ENCODE measurements at places on chromosomes 6 and 20.

GRCh38 chr20:63166193-63167020, 49.5 kb downstream of the YTHDF1 start:
- no peak for DNase-seq

- no peak for DNase-seq
Measured at GRCh38 chr6:163970846-163971564, 556.5 kb downstream of the QKI start.

- DNase-seq: no peak
Measured at GRCh38 chr20:60762386-60762785, 489.7 kb upstream of the CDH4 start.

- no peak for DNase-seq
Measured at GRCh38 chr6:106026748-106027715, 59.1 kb upstream of the PRDM1 start.

GRCh38 chr6:163490826-163491577, 76.5 kb downstream of the QKI start:
- DNase-seq: no peak

DNA sequence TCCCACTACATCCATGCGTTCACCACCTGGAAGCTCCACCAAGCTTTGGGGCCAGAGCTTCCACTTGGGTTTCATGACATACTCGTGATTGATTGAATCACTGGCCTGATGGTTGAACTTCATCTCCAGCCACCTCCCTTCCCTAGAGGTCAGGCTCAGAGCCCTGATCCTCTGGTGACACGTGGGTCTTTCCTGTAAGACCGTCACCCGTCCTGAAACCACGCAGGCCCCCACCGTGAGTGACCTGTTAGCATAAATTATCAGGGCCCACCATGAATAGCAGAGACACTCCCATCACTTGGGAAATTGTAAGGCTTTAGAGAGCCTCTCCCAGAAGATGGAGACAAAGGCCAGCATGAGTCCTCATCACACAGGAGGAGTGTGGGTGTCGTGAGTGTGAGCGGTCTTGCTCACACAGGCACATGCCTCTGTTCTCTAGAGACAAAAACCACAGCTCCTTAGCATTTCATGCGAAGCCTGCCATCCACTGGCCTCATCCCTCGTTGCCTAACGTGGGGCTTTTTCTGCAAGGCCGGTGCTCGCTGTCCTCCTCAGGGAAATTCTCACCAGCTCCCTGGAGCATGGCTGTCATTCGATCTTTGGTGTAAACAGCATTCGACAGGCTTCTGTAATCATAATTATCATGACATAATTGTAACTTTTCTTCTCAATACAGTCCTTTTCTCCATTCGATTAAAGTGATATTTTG, 65.1 kb upstream of the DUSP22 start:
- DNase-seq: no peak

DNA sequence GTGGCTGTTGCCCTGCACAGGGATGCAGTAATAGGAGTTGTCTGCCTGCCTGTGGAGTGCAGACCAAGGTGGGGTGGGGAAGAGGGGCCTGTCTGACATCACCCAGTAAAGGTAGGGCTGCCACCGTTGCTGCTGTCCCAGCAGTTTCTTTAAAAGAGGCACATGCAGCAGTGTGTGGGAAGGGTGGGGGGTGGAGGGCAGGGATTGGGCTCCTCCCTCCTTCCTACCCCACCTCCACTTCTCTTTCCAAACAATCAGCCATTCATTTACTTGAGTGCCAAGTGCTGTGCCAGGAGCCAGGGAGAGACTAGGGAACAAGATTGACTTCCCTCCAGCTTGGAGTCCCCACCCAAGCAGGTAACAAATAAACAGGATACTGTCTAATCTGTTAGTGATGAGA, 66.8 kb upstream of the MYL9 start:
- no peak for DNase-seq

DNA sequence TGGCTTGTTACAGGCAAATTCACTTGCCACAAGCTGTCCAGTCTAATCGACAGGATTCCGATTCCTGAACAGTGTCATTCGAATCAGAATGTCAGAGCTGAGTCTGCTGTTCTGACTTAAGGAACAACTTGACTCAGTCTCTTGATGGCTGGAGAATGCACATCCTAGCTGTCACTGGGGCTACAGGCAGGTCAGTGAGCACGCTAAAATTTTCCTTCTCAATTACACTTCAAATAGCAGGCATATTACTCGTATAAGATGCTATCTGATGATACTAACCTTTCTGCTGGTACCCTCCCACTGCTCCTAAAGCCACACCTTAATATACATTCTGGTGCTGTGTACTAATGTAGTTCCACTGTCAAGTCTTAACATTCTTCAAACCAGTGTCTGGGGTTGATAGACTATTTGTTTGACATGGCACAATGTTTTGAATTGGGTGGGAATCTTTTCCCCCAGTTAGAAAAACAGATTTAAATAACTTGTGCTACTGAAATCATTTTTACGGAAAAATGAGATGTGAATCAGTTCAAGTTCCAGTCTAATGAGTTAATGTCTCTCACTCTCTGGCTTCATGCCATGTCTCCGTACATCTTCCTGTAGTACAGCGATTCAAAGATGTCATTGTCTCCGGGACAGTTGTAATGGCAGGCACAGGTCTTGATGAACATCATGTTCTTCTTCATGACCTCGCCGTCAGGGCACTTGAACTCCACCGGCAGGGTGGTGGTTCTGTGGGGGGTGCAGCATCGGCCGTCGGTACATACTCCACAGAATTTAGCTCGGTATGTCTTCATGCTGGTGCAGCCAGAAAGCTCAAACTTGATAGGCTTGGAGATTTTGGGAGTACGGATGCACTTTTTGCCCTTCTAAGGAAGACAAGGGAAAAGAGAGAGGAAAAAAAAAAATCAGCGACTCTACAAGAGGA, 2.2 kb downstream of the CCN2 start:
- no peak for DNase-seq

GRCh38 chr6:13465734-13466133, 21.7 kb downstream of the GFOD1 start:
- no peak for DNase-seq

DNA sequence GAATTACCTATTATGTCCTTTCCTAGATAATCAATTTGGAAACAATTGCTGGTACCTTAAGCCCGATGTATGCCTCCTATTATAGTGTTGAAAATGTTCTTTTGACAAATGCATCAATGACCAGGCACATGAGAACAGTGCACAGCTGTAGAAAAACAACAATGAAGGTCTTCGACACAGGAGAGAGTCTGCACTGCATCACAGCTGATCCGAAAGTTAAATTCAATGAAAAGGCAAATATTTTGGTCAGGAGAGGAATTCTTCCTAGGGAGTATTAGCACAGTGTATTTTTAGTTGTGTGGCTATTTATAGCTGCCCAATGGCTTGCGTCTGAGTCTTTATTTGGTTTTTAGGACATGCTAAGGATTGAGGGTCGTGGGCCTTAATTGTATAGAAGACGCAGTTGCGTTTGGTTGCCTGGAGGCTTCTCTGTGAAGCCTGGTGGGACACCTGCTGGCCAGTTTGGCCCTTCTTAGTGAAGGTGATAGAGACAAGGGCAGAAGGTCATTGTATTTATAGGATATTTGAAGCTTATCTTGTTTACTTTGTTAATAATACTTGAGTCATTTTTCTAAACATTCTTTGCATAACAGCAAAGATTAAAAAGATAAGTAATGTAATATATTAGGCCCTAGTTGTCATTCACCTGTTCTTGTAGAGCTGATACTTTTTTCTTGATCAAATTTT, 72.3 kb downstream of the CDYL start:
- DNase-seq: no peak

DNA sequence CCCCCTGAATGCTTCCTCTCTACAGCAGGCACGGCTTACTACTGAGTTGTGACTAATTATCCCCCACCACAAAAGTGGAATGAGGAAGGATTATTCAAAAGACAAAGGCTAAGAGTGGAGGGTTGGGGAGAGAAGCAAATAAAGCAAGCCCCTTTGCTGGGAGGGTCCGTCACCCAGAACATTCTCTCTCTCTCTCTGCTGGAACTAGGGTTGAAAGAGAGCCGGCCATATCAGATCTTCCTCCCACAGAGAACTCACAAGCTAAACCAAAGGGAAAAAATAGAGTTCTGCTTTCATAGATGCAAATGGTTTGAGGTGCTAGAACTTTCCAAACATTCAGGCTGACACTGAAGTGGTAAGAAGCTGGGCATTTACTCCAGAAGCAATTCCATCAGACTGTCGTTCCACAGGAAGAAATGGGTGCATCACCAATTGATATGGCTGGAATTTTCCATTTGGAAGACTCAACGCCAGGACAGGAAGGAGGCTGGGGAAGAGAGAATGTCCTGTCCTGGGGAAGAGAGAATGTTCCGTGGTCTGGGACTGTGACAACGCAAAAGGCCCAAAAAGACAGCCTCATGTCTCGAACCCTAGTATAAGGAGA, 7.9 kb downstream of the ZMYND8 start:
- DNase-seq: no peak

DNA sequence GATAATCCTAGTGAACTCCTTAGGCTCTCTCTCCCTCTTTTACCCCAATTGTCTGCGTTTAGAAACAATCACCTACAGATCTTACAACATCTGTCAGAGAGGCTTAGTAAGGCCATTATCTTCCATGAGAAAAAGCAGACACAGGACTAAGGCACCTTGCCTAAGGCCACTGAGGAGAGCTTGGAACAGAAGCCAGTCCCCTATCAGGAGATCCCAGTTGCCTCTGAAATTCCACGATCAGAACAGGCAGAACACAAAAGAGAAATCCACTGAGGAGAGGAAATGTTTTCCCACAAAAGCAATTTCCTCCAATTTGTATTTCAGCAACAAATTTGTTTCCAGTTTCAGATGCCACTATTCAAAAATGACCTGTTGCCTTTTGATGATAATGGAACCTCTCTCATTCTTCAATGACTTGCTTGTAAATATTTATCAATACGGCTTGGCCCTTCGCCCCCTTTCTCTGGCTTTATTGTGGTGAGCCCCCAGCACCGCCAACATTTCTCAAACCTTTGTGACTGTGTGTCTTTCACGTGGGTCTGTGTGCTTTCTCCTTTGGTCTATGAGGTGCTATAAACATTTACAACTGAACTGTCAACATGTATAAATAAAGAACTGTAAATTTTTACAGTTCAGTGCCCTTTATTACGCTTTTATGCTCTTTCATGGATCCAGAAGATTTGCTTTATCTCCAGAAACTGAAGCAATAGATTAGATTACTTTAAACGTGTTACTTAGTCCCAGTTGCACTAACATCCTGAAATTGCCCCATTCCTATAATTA, 187.8 kb upstream of the PHACTR1 start:
- DNase-seq: no peak

DNA sequence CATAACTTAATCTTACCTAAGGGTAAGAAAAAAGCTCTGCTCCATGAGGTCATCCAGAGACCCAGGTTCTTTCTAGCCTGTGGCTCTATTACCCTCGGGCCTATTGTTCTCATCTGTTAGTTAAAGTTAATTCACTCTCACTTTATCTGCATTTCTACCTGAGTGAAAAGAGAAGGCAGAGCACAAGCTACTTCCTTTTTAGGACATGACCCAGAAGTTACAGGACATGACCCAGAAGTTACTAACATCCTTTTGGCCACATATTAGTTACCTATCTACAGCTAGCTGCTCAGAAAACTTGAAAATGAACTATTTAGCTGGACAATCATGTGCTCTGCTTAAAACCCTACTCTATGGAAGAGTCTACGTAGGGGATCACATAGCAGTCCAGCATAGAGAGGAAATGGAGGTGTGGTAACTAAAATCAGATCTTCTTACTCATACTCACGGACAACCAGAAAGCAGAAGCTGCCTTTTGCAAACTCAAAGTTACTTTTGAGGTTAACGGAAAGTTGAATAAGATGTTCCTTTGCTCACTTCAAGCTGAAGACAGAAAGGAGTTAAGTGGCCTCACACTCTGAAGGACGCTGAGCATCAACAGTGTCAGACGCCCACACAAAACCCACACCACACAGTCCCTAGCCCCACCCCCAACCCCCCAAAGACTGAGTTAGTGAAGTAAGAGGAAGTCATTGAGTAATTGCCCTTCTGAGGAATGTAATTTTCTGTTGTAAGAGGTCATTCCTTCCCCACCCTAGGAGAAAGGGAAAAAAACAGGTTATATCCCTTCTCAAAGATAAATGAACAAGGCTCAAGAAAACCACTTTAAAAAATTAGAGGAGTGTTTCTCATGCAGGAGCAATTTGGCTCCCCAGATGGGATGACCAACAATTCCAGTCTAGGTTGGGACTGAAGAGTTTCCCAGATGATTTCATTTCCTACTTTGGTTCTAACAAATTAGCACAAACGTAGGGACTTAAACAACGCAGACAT, 45.9 kb upstream of the TAB2 start:
- DNase-seq: no peak

GRCh38 chr6:137740967-137741761, 125.9 kb upstream of the TNFAIP3 start:
- DNase-seq: no peak

- DNase-seq: no peak
Measured at GRCh38 chr6:157976345-157977175, 5.1 kb upstream of the SYNJ2 start.

DNA sequence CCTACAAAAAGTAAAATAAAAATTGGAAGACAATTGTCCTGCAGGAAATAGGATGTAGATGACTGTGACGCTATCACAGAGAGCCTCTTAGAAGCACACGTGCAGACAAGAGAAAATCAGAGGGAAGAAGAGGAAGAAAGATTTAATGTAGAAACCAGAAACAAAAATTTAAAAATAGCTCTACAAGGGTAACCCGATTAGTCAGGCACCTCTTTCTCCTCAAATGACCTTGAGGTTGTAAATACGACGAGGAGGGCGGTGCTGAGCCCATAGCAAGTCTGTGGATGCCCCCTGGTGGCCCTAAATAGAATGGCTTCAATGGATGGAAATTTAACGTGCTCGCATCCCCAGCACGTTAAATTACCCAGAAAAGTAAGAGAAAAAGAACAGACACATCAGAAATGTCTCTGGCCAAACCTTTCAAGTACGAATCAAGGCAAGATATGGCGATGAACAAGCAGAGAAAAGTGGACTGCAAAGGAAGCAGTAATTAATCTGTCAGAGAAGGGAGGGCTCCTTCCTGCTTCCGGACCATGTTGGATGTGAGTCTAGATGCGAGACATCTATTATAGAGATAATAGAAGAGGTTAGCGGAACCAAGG, 4.2 kb upstream of the PRPH2 start:
- no peak for DNase-seq

DNA sequence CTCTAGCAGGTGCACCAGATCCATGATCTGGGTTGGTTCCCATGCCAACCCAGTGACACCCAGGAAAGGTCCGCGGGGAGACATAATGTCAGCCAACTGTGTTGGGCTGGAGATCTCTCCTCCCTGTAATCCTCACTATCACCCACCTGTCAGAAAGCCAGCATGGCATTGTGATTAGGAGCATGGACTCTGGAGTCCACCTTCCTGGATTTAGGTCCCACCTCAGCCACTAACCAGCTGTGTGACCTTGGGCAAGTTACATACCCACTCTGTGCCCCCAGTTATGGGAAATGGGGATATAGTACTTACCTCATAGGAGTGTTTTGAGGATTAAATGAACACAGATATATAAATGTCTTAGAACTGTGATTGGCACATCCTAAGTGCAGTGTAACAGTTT, 97.9 kb downstream of the ZDHHC14 start:
- DNase-seq: no peak
